ENCODE measurements at places on chromosomes 3 and 15.

GRCh38 chr15:60679256-60679655 is 200.3 kb upstream of the ICE2 start:
- DNase-seq, result no peak

DNA sequence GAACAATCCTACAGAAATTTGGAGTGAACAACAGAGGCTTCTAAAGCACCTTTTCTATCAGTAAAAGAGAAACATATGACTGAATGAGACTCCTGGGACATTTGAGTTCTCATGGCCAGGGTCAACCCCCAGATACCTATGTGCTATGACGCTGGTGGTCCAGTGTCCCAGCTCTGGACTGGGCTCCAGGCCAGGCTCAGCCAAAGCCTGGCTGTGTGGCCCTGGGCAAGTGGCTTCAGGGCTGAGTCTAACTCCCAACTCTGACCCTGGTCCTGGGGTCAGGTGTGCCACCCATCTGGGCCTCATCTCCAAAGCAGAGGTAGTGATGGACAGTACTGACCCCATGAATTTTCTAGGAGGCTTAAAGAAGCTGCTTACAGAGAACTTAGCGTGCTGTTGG is 147.8 kb downstream of the FBLN2 start:
- DNase-seq, result no peak

DNA sequence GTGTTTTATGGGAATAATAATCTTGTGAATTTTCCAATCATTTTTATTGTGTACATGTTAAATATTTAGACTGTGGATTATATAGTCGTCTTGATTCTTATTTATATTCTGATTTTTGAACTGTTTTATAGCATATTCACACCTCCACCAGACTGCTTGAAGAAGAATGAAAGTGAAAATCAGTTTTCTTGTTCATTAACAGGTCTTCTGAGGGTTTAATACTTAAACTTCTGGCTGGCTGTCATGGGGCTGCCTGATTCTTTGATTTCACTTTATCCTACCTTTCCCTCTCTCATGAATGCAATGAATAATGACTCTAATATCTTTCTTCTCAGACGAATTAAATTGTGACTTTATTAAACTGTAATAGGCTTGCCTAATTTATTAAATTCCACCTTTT is 56.2 kb downstream of the ATP2C1 start:
- DNase-seq, result no peak

- DNase-seq, result no peak
Observed at GRCh38 chr3:45413172-45413765, 24.9 kb downstream of the LARS2 start.

- no peak for DNase-seq
Observed at GRCh38 chr3:34035775-34036174, 237.3 kb downstream of the PDCD6IP start.

DNA sequence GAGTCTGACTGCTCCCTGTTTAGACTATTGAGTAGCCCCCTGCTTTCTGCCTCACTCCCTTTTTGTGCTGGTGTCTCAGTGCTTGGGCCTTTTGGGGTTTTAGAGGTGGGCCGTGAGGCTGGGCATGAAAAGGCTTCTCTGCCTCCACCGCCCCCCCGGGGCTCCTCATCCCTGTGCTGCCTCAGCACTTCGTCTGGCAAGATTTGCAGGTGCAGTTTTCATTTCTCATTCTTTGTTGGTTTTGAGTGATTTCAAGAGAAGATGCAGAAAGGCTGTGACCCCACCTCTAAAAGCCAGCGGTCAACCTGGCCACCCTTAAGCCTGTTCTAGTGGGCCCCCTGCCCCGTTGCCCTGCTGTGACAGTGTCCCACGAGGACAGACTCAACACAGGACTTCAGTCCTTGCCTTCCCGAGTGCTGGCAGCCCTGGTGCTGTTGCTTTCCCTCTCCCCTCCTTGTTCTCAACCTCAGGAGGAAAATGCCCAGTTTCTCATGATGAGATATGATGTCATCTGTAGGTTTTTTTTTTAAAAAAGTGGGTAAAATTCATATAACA is 38.0 kb downstream of the APBA2 start:
- no peak for DNase-seq

DNA sequence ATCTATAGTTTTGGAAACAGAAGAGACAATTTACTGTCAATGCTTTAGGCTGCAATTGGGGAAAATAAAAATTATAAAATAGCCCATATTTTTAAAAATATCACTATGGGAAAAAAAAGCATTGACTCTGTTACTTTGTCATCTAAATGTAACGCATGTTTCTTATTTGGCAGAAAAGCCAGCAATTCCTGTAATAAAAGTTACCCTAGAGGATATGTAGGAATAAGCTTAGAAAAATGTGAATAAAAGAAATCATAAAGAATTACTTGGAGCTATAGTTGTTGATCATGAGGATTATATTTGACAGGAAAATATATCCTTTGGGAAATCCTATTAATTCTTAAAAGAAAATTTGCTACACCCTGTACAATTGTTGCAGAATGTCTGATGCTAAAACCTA is 515.4 kb upstream of the IL12A start:
- no peak for DNase-seq

DNA sequence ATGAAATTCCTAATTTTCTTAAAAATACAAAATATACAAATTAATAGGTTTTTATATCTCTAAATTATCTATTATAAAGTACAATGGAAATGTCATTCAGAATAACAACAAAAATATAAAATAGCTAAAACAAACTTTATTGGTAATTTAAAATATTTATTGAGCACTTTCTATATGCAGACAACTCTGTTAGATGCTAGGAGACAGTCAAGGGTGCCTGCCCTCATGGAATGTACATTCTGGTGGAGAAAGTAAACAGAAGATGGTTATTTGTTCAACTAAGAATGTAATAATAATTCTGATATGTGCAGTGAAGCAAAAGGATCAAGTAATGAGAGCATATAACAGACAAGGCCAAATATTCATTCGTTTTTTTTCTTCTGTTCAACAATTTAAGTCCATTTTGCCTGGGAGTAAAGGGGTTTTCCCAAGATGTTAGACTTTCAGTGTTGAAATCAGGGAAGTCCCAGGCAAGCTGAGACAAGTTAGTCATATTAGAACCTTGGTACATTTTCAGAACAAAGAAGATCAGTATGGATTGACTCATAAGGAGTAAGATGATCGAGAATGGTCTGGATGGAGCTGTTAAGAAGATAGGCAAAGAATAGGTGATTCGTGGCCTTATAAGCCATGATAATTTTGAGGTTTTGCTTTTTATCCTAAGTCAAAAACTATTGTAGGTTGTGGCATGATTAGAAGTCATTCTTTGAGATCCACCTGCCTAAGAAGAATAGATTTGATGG is 150.2 kb upstream of the MLF1 start:
- no peak for DNase-seq

DNA sequence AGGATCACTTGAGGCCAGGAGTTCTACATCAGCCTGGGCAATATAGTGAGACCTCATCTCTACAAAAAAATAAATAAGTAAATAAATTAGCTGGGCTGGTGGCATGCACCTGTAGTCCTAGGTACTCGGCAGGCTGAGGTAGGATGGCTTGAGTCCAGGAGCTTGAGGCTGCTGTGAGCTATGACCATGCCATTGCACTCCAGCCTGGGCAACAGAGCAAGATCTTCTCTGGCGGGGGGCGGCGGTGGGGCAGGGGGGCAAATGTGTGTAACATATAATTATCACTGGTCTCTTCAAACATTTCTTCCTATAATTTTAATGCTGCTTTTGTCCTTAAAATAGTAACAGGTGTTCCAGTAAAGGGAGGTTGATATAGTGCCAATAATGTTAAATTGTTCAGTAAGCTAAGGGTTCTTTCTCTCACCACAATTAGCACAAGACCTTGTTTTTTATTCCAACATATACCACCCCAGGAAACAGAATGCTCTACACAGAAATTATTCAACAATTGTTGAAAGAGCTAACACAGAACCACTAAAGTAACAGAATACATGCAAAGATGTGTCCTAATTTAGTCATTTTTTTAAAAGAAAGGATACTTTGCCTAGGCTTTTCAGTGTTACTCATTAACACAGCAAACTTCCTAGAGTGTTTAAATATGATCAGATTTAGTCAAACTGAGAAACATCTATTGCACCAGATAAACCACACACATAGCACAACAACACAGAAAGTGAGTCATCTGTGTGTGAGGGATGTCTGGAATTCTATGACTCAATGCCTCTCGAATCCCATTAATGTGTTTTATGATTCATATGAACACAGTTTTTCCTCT is 29.1 kb downstream of the ANKRD28 start:
- DNase-seq, result no peak

DNA sequence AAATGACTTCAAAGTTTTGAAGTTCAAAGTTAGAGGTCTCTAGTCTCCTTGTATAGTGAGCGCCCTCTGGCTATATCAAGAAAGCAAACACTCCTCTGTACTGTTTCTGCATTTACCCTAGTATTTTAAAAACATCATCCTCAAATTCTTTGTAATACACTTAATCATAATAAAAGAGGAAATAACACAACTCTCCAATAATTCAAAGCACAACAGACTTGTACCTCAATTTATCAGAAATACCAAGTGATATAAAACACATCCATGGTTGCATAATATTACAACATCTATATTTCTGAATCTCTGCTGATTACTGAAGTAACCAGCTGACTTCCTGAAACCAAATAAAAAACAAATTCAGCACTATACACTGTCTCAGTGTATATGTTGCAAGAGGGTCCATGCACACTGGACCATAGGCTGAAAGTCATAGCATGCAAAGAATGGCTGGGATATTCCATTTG is 12.5 kb downstream of the PLOD2 start:
- no peak for DNase-seq
